ENCODE measurements at places on chromosomes 16 and 17.
A peak's percentile ranks its signal among the peaks of the same experiment; 100 is the strongest.

DNA sequence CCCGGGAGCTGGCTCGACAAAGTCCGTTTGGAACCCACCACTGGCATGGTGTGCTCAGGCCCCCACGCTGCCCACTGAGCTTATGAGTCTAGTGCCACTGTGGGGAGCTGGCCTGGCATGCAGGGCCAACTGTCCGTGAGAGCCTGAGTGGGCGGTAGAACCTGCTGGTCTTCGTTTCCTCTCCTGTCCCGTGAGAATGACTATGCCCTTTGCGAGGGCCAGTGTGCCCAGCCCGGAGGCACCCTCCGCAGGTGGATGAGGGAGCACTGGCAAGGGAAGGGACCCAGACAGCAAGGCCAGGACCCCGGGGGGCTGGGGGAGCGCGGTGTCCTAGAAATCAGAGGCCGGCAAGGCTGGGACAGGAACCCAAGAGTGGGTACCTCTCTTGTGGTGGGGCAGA, 3.2 kb downstream of the BAIAP3 start:
- no peak for DNase-seq

- peak; percentile 79 for DNase-seq
Measured at GRCh38 chr16:4288148-4288921, 15.5 kb upstream of the TFAP4 start.

- no peak for DNase-seq
Measured at GRCh38 chr16:62068747-62069146, 32.5 kb upstream of the CDH8 start.

DNA sequence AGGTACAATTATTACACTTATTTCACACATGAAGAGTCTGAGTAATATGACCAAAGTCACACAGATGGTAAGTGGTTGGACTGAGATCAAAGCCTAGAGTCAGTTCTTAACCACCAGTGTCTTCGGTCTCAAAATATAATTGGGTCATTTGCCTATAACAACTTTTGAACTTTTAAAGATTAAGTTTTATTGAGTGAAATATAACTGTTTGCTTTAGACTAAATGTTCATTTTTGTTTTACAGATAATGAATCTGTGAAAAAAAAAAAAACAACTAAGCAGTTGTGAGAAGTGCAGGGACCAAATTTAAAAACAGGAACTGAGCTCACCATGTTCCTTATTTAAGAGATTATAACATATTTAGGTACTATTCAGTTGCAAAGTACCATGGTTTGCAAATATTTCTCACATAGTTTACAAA, 150.1 kb downstream of the ITFG1 start:
- no peak for DNase-seq

GRCh38 chr17:46917516-46917915, 5.4 kb upstream of the GOSR2 start:
- no peak for DNase-seq

DNA sequence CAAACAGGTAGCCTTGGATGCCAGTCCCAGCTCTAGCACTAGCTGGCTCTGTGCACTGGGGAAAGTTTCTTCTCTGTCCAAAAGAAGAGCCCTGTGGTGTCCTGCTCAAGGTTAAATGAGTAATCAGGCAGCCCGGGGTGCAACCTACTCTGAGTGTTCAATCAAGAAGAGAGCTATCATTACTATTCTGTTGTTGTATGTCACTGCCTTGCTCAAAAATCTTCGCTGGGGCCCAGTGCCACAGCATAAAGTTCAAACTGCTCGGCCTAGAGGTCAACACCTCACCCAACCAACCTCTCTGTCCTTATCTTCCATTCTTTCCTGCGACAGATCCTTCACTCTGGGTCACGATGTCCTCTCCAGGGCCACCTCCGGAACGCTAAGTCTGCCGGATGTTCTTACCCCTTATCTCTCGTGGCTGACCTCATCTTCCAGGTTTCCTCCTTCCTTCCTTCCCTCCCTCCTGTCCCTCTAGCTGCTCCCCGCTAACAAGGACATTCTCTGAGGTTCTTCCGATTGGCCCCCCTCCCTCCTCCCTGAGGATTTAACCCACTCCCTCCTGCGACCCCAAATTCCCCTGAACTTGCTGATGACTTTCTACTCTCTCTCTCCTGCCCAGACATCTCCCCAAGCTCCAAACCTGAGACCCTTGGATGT, 4.4 kb downstream of the FDXR start:
- no peak for DNase-seq

- no peak for DNase-seq
Measured at GRCh38 chr17:31296142-31296541, 897 bp downstream of the OMG start.

- peak; percentile 12 for DNase-seq
Measured at GRCh38 chr17:74431568-74432423, at the start of gene GPRC5C. TSS of gene GPRC5C (plus strand) at chr17:74432088. CDS start at chr17:74439777, 7,689 bp downstream.

DNA sequence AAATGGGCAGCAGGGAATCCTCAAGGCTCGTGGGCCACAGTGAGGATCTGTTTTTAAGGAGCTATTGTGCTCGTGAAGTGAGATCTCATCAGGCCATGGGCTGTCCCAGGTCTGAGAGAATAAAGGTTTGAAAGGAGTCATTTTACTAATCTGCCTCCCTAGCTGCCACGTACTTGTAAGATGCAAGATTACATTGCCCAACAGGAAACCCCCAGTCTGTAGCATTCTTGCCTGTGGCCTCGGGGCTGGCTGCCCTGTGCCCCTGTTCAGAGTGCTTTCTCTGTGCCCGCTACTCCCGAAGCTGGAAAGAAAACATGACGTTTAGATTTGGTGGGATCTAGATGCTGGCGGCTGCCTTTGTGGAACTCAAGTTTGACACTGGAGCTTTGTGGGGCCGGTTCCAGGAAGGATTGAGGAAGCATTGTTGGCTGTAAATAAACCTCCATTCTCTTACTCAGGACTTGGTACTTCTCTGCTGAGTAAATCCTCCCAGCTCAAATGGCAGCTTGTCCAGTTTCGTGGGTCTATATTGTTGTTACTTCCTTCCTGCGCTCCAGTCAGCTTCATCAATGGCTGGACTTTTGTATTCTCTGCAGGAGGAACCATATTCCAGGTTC, 21.2 kb downstream of the SAP30BP start:
- DNase-seq = no peak

DNA sequence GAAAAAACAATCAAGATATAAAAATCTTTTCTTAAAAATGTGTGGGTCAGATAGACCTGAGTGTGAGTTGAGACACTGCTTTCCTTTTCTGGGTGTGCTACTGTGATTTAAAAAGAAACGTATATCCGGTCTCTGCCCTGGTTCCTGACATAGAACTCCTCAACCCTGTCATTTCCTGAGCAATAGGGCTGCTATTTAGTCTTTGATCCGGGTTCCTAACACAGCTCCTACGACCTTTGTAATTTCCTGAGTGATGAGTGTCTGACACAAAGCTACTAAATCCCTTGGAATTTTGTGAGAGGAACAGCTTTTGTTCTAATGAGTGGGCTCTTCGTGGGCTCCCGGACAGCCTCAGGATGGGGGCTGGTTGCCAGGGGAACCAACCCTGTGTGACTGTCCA, 93.9 kb upstream of the FA2H start:
- peak; percentile 36 for DNase-seq

DNA sequence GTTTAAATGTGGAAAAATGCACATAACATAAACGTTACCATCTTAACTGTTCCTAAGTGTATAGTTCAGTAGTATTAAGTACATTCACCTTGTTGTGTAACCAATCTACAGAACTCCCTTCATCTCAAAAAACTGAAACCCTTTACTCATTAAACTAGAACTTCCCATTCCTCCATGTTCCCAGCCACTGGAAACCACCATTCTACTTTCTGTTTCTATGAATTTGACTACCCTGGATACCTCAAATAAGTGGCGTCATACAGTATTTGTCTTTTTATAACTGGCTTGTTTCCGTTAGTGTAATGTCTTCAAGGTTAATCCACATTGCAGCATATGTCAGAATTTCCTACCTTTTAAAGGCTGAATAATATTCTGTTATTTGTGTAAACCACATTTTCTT, 38.2 kb downstream of the NF1 start:
- DNase-seq = no peak

GRCh38 chr17:74227271-74228080, 14.1 kb downstream of the TTYH2 start:
- DNase-seq = no peak

- peak; percentile 10 for DNase-seq
Measured at GRCh38 chr17:49995055-49995738, at the start of gene DLX3. TSS of gene DLX3 (minus strand) at chr17:49995224. CDS start at chr17:49994998, 226 bp downstream.

DNA sequence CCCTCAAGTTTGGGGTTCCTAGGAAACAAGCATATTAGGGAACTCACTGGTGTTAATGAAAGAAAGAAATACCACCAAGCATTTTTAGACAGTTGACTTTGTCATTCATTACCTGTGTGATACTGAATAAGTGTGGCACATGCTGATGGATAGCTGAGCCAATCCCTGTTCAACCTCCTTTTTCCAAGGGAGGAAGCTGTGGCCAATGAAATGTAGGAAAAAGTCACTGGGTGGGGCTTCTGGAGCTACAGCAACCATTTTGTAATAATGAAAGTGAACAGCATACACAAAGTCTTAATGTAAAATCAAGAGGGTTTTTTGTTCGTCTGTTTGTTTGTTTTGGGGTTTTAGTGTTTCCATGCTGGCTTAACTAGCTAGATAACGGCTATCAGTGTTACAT, 254.3 kb upstream of the SALL1 start:
- no peak for DNase-seq

DNA sequence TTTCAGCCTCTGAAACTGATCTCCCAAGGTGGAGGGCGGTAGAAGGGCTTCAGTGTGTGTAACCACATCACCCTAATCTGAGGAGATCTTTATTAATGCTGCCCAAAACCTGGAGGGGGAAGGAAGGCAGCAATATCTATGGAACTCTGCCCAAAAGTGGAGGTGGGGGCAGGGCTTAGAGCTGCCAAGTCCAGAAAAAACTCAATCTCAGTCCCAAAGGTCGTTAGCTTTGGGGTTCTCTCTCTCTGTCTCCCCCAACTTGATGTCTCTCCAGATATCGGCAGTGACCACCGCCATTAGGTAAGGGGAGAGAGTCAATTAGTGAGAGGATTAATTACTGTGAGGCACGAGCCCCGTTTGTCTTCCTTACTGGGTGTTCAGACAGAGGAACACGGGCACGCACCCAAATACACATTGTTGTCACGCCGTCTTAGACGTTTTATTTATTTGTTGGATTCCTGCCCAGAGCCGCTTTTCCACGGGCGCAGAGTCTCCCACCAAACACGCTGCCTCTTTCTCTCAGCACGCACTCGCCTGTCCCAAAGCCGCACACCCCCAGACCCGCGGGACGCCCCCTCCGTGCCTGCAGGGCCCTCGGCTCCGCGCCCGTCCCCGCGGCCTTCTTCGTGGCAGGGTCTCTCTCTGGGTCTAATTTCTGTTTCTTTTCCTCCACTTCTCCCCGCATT, 5.4 kb upstream of the LHX1 start:
- no peak for DNase-seq

- no peak for DNase-seq
Measured at GRCh38 chr17:36889770-36890349, 47.4 kb upstream of the LHX1 start.

- DNase-seq = no peak
Measured at GRCh38 chr17:50048988-50049387, 6.9 kb upstream of the ITGA3 start.

DNA sequence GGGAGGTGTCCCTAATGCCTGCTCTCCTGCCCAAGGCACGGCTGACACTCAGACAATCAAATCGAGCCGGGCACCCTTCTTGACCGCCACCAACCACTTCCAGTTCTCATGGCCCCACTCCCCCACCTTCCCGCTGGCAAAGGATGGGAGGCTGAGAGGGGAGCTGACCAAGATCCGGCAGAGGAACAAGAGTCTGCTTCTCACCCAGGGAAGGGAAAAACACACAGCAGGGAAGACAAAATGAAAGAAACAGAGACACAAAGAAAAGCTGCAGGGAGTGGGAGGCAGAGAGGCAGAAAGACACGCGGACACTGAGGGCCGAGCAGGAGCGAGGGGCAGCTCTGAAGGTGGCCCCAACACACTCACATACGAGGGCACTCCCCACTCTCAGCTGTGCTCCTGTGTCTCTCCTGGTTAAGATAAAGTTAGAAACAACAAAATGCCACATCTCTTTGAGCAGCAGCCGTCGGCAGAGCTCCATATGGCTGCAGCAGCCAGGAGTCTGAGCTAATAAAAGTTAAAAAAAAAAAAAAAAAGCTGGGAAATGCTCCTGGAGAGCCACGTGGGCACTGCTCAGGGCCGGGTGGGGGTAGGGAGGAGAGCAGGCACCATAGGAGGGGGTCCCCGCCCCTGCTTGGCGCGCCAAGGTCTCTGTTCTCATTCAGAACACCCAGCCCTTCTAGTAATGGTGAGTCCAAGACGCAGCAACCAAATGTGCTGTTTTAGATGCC, 7.4 kb downstream of the LRRC75A start:
- DNase-seq = no peak

DNA sequence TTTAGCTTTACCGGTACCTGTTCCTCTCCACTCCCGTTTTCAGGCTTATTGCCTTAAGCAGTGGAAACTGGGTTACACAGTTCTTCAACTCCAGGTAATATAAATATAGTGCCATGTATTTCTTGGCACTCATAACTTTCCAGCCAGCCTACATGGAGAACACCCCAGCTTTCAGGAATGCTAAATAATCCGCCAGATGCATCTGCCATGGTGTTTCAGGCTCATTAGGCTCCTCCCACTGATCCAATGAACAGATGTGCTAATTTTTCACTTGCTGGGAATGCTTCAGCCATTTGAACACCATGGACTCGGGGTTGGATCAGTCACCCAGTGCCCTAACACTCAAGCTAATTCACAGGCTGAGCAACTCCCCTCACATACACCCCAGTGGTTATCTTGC, 4.6 kb downstream of the ANKFN1 start:
- no peak for DNase-seq

DNA sequence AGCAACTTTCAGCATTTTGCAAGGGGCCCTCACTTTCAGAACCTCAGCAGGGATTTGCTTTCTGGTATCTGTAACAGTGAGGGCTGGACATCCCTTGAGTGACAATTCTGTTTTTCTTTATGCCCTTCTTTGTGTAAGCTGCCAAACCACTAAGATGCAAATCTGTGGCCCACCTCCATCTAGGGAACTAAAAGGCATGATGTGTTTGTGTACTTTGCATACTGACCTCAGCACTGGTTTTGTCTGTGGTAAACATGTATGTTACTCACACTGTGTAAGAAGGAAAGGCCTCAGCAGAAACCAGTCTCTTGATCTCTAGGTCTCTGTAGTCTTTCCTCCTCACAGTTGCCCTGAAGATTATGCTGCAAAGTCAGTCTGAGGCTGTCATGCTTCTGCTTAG, 396.6 kb upstream of the DYNLRB2 start:
- no peak for DNase-seq

- no peak for DNase-seq
Measured at GRCh38 chr17:76076765-76077583, 2.0 kb upstream of the ZACN start.

DNA sequence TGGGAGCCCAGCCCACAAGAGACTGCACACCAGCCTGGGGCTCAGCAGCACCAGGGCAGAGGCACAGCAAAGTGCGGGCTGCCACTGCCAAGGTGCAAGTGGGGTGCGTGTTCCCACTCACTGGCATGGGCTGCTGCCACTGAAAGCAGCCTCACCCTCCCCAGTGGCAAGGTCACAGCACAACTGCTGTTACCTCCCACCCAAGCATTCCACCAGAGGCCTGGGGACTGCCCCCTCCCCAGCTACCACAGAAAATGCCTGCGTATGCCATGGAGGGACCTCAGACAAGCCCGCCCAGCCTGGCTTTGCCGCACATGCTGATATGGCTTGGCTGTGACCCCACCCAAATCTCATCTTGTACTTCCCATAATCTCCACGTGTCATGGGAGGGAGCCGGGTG, 33.1 kb downstream of the MEAK7 start:
- no peak for DNase-seq

All from CD4-positive, alpha-beta T cell treated with Interleukin-15 for 4 hours (primary cell).